ENCODE measurements at places on chromosomes 4 and X. TPM values are rescaled to one million over a fixed set of nuclear protein-coding genes. Genes with fewer than 3 reads are reported as not detected.

ZNF275 gene
- total RNA-seq = 11.5 TPM

UGT2B7 gene
- not detected for total RNA-seq

CXCL5 gene
- total RNA-seq = not detected

TMPRSS11B gene
- total RNA-seq = not detected

SLC9B1 gene
- total RNA-seq = 1.9 TPM

TMEM192 gene
- 8.8 TPM for total RNA-seq

C4orf51 gene
- not detected for total RNA-seq

GRIA2 gene
- total RNA-seq = not detected

CPLX1 gene
- total RNA-seq = 0.43 TPM

MAGEA2 gene
- not detected for total RNA-seq

CFP gene
- 3.4 TPM for total RNA-seq

CEP44 gene
- 30.1 TPM for total RNA-seq

KCNE5 gene
- total RNA-seq = 0.24 TPM

SRPK3 gene
- total RNA-seq = not detected

PHOX2B gene
- total RNA-seq = not detected

- H3K4me3 ChIP-seq = no peak overlapping the region
- DNase-seq = no peak
- H3K27ac ChIP-seq = no peak overlapping the region
- H3K27me3 ChIP-seq = peaks cover 13% of the 10 kb centered on the region
- H3K36me3 ChIP-seq = no peaks in the 10 kb centered on the region
- H3K4me1 ChIP-seq = no peaks in the 10 kb centered on the region
Observed at GRCh38 chr4:40811956-40812355, 62.2 kb downstream of the NSUN7 start.

- no peak overlapping the region for H3K27ac ChIP-seq
- H3K36me3 ChIP-seq = no peaks in the 10 kb centered on the region
- peaks cover 18% of the 10 kb centered on the region for H3K4me1 ChIP-seq
- H3K4me3 ChIP-seq = no peak overlapping the region
- no peak for DNase-seq
Observed at GRCh38 chr4:143407474-143407873, 70.8 kb downstream of the GAB1 start.

- DNase-seq = no peak
- H3K36me3 ChIP-seq = no peaks in the 10 kb centered on the region
- no peak overlapping the region for H3K27ac ChIP-seq
- no peaks in the 10 kb centered on the region for H3K4me1 ChIP-seq
- H3K27me3 ChIP-seq = no peaks in the 10 kb centered on the region
- H3K4me3 ChIP-seq = no peak overlapping the region
Observed at GRCh38 chr4:85873566-85873965, 398.6 kb downstream of the ARHGAP24 start.

DNA sequence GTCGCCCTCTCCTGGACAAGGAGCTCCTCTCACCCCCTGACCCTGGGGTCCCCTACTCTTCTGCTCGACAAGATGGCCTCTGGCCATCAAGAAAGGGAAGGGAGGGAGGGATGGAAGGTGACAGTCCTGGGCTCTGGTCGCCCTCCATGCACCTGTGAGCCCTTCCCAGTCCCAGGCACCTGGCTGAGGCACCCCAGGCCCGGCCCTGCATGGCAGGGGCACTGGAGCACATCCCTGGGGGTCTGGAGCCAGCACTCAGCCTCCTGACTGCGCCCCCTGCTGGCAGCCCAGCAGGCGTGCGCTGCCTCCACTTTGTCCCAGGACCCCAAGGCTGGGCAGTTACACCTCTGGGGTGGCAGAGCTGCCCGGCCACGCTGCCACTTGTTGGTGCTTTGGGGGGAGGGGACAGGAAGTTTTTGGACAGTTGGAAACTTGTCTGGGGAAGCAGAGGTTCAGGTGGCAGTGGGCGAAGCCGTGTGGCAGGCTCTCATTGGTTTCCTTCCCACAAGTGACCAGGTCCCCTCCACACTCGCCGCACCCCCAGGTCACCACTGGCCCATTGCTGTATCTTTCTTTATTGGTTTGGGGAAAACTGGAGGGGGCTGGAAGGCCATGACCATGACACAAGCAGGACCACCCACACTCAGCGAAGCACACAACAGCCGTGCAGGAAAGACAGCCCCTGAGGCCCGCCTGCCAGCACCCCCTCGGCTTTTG lies 4.3 kb downstream of the PNCK start:
- H3K4me3 ChIP-seq = no peak overlapping the region
- no peak overlapping the region for H3K27ac ChIP-seq
- DNase-seq = peak; percentile 43
- peaks cover 9% of the 10 kb centered on the region for H3K4me1 ChIP-seq

GRCh38 chr4:58809366-58809765 lies 1699.2 kb upstream of the IGFBP7 start:
- no peak overlapping the region for H3K27ac ChIP-seq
- H3K27me3 ChIP-seq = no peaks in the 10 kb centered on the region
- H3K4me1 ChIP-seq = no peaks in the 10 kb centered on the region
- H3K4me3 ChIP-seq = no peak overlapping the region

DNA sequence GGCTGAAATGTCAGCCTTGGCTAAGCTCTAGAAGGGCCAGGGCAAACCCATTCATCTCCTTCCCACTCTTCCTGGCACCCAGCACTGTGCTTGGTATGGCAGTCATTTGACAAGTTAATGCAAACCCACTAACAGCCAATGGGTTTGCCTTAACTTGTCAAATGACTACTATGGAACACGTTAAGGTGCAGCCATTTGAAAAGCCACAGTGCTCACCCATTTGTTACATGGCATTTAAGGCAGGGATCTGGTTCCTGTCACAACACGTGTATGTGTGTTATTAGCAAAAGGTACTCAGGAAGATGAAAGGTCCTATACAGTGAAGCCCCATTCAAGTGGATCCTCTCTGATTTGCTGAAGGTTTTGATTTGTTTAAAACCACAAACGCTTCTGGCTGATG lies 7.2 kb downstream of the CRMP1 start:
- peaks cover 4% of the 10 kb centered on the region for H3K4me1 ChIP-seq
- no peaks in the 10 kb centered on the region for H3K36me3 ChIP-seq
- peaks cover 64% of the 10 kb centered on the region for H3K27me3 ChIP-seq
- DNase-seq = no peak
- H3K4me3 ChIP-seq = no peak overlapping the region
- no peak overlapping the region for H3K27ac ChIP-seq

- H3K4me3 ChIP-seq = no peak overlapping the region
- DNase-seq = peak; percentile 22
- no peaks in the 10 kb centered on the region for H3K27me3 ChIP-seq
- H3K27ac ChIP-seq = no peak overlapping the region
Observed at GRCh38 chr4:40656201-40656863, 26.7 kb upstream of the RBM47 start.

DNA sequence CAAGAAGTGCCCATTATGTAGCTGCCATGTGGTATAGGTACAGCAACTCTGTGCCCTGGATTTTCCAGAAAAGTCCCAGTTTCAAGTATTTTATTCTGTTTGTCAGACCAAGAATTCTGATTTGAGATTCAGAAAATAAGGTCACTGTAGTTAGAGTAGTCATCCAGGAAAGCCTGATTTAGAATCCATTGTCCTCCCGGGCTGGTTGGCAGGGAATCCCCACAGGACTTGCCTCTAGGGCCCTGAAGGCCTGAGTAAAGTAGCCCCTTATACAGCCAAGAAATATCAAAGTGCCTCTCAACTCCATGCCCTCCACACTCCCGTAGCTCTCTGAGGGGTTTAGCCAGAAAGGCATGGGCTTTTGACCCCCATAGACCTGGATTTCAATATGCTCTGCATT lies 36.3 kb downstream of the RTL5 start:
- H3K27ac ChIP-seq = no peak overlapping the region
- peaks cover 22% of the 10 kb centered on the region for H3K4me1 ChIP-seq
- H3K27me3 ChIP-seq = no peaks in the 10 kb centered on the region
- DNase-seq = no peak
- H3K4me3 ChIP-seq = no peak overlapping the region
- no peaks in the 10 kb centered on the region for H3K36me3 ChIP-seq

DNA sequence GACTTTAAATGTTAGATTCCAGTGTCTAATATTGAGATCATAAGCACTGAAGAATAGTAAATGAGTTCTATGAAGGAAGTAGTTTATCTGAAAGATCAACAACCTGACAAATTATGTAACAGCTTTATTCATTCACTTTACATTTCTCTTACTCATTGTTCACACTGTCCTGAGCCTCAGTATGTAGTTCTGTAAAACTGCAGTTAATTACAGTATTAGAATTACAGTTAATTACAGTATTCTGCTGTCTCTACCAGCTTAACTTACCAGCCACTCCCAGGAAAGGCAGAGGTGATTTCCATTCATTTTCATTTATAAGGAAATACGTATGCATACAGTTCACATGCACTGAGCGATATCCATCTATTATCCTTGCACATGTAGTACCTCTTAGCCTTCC lies 32.7 kb downstream of the NFKB1 start:
- DNase-seq = no peak
- peaks cover 61% of the 10 kb centered on the region for H3K4me1 ChIP-seq
- peaks cover 39% of the 10 kb centered on the region for H3K36me3 ChIP-seq
- no peak overlapping the region for H3K27ac ChIP-seq

- H3K4me1 ChIP-seq = peaks cover 12% of the 10 kb centered on the region
- no peak for DNase-seq
- no peak overlapping the region for H3K27ac ChIP-seq
- H3K4me3 ChIP-seq = no peak overlapping the region
Observed at GRCh38 chrX:30870572-30870971, 18.5 kb downstream of the TAB3 start.

GRCh38 chr4:161448550-161449180 lies 715.1 kb downstream of the FSTL5 start:
- no peaks in the 10 kb centered on the region for H3K4me1 ChIP-seq
- DNase-seq = no peak
- H3K36me3 ChIP-seq = no peaks in the 10 kb centered on the region
- no peak overlapping the region for H3K27ac ChIP-seq
- no peak overlapping the region for H3K4me3 ChIP-seq
- no peaks in the 10 kb centered on the region for H3K27me3 ChIP-seq

DNA sequence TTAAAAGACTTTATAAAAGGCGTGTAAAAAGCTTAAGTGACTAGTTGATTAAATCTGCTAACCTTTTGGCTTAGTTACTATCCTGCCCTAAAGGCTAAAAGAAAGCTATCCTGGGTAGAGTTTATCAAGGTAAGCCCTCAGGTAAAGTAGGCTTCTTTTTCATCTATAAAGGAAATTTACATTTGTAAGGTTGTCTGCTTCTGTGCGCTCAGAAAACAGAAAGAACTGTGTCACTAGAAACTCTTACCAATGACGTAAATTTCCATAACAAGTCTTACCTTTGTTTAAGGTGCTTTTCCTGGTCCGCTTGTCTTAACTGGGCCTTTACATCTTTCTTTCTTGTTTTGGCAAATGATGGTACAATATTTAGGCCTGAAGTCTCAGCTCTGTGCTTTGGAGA lies 37.7 kb upstream of the FGF2 start:
- H3K4me1 ChIP-seq = peaks cover 16% of the 10 kb centered on the region
- no peaks in the 10 kb centered on the region for H3K27me3 ChIP-seq
- DNase-seq = no peak
- no peak overlapping the region for H3K27ac ChIP-seq
- no peaks in the 10 kb centered on the region for H3K36me3 ChIP-seq
- no peak overlapping the region for H3K4me3 ChIP-seq

DNA sequence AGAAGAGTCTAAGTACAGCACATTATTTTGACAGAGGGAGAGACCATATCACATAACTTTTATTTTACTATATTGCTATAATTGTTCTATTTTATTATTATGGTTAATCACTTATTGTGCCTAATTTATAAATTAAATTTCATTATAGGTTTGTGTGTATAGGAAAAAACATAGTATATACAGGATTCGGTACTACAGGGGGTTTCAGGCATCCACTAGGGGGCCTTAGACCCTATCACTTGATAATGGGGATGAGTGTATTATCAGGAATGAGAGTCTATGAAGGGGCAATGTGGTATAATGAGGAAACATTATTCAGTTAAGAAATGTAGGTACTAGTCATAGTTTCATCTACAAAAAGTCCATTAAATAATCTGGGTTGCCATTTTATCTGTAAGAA lies 833.1 kb downstream of the C4orf33 start:
- DNase-seq = no peak
- no peak overlapping the region for H3K4me3 ChIP-seq
- no peaks in the 10 kb centered on the region for H3K4me1 ChIP-seq
- H3K36me3 ChIP-seq = no peaks in the 10 kb centered on the region
- H3K27me3 ChIP-seq = no peaks in the 10 kb centered on the region

- H3K4me1 ChIP-seq = no peaks in the 10 kb centered on the region
- peaks cover 5% of the 10 kb centered on the region for H3K27me3 ChIP-seq
- DNase-seq = no peak
- H3K36me3 ChIP-seq = no peaks in the 10 kb centered on the region
Observed at GRCh38 chrX:73126240-73126639, 46.9 kb upstream of the PABPC1L2A start.

- peak overlapping the region; percentile 93 for H3K27ac ChIP-seq
- peaks cover 22% of the 10 kb centered on the region for H3K4me1 ChIP-seq
- H3K36me3 ChIP-seq = peaks cover 9% of the 10 kb centered on the region
- peaks cover 1% of the 10 kb centered on the region for H3K27me3 ChIP-seq
Observed at GRCh38 chrX:68498044-68498507, 775 bp upstream of the YIPF6 start.

DNA sequence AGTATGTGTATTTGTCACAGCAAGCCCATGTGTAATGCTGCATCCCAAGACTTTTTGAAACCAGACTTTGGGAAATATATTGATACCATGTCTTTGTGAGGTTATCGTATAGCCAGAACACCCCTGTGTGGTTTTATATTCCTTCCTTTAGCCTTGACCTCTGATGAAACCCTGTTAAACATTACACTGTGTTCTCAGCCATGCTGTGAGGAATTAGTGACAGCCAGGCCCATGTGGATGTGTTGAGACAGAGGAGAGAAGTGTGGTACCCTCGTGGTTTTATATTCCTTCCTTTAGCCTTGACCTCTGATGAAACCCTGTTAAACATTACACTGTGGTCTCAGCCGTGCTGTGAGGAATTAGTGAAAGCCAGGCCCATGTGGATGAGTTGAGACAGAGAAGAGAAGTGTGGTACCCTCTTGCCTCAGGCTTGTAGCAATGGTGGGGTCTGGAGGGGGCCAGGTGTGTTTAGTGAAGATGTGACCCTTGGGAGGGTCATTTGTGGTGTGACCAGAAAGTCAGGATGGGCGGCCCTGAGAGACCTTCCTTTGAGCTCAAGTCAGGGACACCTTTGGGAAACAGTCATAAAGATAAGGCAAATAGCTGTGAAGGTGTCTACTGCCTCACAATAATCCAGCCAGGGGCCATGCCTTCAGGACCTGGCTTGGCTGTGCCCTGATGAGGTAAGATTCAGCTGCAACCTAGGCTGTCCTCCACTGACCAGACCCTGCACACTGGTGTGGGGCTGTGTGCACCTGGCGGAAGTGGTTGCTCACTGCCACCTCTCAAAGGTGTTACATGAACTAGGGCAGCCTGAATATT lies 110.0 kb downstream of the IRF2 start:
- H3K27me3 ChIP-seq = no peaks in the 10 kb centered on the region
- H3K27ac ChIP-seq = no peak overlapping the region
- H3K36me3 ChIP-seq = no peaks in the 10 kb centered on the region

DNA sequence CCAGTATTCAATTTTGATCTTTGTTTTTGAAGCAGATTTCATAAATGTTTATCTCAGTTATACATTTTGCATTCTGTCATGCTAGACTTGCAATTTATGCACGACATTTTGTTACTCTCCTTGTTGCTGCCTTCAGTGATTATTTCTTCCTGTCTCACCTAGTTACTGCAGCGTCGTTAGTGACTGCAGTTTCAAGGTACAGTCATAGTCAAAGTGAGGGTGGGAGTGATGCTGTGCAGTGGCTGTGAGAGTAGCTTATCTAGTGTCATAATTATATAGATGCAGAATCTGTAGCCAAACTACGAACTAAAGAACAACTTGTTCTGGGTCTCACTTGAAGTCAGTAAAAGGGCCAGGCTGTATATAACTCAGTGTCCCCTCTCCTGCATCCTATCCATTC lies 69.8 kb downstream of the GPR101 start:
- peaks cover 20% of the 10 kb centered on the region for H3K4me1 ChIP-seq
- H3K27me3 ChIP-seq = no peaks in the 10 kb centered on the region
- peak overlapping the region; percentile 62 for H3K27ac ChIP-seq
- peak; percentile 45 for DNase-seq

Data from activated CD4-positive, alpha-beta memory T cell treated with anti-CD3 and anti-CD28 coated beads for 36 hours (primary cell).